H7 (cell line): ENCODE measurements at places on chromosomes 11 and 22. TPM values are rescaled to one million over a fixed set of nuclear protein-coding genes. Genes with fewer than 3 reads are reported as not detected.

DNA sequence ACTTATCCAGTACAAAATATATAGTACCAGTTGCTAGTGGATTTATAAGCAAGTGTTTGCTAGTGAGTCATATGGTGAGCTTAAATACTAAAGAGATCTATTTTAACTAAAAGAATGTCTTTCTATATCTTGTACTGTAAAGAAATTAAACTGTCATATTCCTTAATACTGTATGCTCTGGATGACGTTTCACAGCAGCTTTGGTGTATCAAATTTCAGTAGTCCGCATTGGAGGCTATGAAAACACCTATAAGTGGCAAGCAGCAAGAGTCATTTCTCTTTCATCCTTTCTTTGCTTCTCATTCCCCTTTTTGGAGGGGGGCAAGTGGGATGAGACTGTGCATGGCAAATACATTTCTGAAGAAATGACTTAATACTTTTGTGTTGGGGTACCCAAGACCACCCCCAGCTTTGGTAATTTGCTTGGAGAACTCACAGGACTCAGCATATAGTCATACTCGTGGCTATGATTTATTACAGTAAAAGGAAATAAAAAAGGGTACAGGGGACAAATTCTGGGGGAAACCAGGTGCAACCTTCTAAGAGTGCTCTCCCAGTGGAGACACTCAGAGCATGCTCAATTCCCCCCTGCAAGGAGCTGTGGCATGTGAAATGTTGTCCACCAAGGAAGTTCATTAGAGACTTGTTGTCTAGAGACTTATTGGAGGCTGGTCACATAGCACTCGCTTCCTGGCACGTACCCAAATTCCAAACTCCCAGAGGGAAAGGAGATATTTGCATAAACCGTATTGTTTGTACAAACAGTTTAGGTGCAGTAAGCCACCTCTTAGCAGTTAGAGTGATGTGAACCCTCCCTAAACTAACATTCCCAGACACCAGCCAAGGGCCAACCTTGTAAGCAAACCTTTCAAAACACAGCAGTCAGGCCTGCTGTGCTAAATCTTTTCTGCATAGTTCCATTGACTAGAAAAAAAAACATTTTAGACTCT lies 210.8 kb downstream of the PGR start:
- DNase-seq: no peak

DNA sequence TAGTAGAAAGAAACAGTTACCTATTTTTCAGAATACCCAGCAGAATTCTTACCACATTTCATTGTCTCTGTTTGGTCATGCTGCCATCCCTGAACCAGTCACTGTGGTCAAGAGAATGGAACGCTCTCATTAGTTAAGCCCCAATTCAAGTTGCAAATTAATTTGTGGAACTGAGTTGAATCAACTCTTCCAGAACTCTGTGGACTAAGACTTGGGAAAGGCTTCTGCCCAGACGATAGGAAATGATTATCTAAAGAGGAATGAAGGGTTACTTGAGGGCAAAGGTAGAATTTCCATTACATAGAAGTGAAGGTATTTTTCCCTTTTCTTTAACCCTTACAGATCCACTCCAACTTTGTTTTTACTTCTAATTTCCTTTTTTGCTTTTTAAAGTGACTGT lies 286.4 kb downstream of the DYNC2H1 start:
- DNase-seq: no peak

GRCh38 chr11:59953463-59954218 lies 10.2 kb upstream of the OOSP4A start:
- no peak for DNase-seq

DNA sequence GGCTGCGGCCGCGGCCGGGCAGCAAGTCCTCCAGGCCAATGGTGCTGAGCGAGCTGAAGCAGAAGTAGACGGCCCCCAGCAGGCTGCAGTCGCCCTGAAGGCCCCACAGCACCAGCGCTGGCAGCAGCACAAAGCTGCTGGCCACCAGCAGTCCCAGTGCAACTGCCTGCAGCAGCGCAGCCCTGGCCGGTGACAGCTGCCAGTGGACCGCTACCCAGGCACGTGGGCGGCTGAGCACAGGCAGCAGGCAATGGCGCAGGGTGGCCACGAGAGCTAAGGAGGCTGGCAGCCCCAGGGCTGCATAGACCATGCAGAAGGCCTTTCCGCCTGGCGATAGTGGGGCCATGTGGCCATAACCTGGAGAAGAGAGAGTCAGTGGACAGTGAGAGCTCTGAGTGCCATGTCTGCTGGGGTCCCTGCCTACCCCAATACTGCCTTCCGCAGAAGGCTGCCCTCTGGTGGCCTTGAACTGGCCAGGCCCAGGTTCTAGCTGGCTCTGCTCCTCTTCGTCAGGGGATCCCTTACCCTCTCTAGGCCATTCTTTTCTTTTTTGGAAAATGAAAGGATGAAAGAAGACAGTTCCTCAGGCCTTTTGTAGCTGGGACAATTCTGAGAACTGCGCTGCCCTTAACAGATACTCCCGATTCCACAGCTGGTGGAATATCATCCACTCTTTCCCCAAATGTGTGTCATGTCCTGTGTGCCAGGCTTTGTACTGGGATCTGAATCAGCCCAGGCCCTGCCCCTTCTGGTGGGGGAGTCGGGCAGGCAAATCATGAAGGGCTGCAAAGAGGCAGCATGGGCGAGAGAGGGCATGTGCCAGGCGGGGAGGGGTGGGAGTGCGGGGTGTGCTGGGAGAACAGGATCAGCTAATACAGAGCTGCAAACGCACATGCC lies 1.8 kb downstream of the KCNK7 start:
- DNase-seq: peak; percentile 96

GRCh38 chr11:116697011-116697410 lies 75.8 kb downstream of the BUD13 start:
- DNase-seq: no peak

GRCh38 chr11:119717839-119718534 lies 11.0 kb downstream of the NECTIN1 start:
- no peak for DNase-seq

DNA sequence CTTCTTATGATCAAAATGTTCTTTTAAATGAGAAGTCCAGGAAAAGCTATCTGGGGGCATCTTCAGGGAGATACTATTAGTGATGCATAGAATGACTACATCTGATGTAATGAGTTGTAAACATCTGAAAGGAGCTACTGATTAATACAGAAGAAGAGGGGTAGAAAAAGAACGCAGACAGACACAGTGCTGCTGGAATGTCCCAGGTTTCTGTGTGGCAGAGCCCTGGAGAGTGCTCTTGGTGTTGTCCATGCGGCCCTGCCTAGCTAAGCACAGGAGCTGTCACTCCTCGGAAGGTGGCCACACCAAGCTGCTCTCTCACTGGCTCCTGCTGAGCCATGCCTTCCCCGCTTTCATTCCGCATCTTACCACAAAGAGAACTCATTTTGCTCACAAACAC lies 768.8 kb downstream of the OPCML start:
- DNase-seq: no peak

- DNase-seq: no peak
Observed at GRCh38 chr22:44930711-44931035, 79.1 kb downstream of the PHF21B start.

- DNase-seq: no peak
Observed at GRCh38 chr11:57222239-57222638, 14.8 kb downstream of the APLNR start.

GRCh38 chr11:74147199-74147929 lies 23.4 kb downstream of the C2CD3 start:
- no peak for DNase-seq

DNA sequence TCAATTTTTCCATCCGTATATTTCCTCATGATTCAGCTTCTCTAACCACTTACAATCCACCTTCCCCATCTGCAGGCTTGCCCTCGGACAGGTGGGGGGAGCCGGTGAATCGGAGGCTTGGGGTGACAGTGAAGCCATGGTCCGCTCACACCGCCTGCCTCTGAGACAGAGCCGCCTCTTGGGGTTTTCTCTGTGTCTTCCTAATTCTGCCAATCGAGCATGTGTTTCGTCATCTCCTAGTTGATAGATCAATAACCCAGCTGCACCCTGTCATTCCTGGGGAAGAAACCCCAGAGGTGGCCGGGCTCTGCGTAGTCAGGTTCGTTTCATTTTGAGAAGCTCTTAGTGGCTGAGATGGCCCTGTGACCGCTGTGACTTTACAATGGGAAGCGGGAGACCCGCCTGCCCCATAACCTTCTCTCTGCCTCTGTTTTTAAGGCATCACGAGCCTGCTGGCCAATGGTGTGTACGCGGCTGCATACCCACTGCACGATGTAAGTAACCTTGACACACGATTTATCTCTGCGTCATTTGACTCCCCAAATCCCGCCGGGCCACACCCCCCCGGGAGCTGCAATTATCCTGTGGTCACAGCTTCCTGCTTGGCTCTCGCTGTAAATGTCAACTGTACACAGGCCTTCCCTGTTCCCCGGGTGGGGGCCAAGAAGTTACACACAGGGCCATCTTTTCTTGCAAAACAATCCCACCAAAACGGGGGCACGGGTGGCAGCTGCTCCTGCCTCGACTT lies 33.3 kb downstream of the ANO1 start:
- no peak for DNase-seq

DNA sequence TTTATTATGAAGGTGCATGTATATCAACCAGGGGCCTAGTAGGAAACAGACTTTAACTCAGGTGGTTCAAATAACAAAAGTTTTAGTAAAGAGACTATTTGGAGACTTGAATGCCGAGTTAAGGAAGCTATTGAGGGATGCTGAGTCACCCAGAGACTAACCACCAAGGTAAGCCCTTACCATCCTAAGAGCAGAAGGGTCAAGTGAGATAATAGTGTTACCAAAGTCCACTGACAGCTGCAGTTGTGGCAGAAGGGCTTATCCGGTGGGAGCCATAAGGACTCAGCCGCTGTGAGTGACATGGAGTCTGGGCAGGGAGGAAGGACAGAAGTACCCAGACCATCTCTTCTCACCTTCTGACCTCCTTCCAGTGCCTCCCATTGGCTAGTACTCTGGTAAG lies 134.0 kb downstream of the INSC start:
- DNase-seq: no peak

Gene TMEM132A
- 66.0 and 73.9 TPM in 2 replicates for total RNA-seq

Gene CTSF
- total RNA-seq: 4.8 and 5.1 TPM in 2 replicates

Gene OR8G1
- total RNA-seq: not detected in 2 replicates

Gene ANO1
- 1.1 and 2.3 TPM in 2 replicates for total RNA-seq

Gene ACRV1
- not detected in 2 replicates for total RNA-seq

Gene SLCO2B1
- total RNA-seq: 0.07 TPM in 1 of 2 replicates, not detected in the other
